Osteoblast (primary cell): ENCODE measurements at places on chromosomes 11 and 22. TPM values are rescaled to one million over a fixed set of nuclear protein-coding genes. Genes with fewer than 3 reads are reported as not detected.

DNA sequence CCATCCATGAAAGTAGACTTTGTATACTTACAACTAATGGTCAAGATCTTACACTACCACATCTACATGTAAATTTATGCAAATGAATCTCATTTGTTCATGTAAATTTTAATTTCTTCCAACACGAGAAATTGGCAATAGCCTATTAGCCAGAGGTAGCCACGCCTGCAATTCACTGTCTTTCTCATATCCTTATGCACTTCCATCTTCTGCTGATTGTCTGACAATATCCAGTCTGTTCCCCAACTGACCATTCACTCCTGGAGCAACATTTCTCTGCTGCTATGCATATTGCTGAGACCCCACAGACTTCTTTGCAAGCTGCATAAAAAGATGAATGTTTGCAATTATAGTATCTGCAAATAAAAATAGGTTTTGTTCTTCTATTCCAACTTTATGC lies 2.5 kb downstream of the NNMT start:
- no peak for DNase-seq

DNA sequence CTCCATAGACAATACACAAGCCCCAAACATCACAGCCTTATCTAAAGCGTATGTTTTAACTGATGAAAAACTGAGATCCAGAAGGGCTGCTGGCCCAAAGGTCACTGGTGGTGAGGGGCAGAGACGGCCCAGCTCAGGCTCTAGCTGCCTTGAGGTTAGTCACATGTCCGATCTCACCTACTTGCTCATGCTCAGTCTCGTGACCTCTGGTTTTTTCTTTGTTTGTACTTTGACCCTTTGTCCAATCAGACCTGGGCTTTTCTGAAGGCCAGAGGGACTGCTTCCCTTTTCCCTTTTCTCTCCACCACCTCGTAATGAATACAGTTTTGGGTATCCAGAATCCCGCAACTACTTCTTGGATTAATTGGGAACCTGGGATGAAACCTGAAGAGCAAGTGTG lies 28.6 kb downstream of the MMP20 start:
- DNase-seq, result no peak

DNA sequence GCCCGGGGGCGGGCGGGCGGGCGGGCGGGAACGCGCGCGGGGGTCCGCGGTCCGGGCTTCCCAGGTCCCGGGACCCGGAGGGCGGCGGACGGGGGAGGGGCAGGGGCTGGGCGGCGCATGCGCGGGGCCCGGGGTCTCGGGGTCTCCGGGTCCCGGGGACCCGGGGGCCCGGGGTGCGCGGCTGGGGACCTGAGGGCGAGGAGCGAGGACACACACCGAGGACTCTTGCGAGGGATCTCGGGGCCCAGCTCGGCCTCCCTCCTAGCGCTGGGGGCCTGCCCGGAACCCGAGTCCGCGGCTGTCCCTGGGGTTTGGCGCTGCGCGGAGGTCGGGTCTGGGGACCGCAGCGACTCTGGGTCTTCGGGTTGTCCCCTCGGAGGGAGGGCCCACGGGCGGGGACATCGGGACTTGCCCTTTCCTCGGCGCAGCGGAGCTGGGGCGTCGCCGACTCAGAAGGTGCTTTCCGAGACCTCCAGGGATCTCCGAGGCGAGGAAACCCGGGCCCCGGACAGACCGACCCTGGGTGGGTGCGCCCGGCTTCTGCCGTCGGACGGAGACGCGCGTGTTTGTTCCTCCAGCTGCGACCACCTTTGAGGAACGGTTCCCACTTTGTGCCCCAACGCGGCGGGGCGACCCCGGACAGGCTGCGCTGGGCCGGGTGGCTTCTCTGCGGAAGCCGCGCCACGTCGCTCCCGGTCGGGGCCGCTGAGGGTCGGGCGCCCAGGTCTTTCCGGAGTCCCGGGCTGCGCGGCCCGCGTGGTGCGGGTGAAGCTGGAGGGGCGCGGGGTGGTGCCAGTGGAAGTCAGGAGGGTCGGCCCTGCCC lies 540 bp downstream of the PPARA start:
- peak; percentile 96 for DNase-seq

- no peak for DNase-seq
Measured at GRCh38 chr11:20002312-20003216, 157.7 kb downstream of the DBX1 start.

DNA sequence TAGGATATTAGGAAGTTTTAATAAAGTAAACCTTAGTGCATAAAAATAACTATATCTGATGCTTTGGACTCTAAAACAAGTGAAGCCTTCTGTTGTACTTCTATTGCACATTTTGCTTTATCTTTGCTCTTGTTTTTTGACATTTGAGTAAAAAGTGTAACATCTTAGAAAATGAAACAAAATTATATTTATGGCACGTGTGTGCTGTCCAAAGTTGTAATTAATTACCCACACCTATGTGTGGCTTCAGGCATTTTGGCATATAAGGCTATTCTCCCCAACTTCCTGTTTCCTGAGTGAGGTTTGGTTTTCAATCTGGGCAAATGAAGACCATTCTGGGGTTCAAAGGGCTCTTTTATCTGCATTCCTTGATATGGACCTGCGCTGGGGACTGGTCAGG lies at the start of gene OOSP1:
Gene OOSP1, plus strand, starts transcription at position 301 of the 400 bp plus-strand sequence. Its CDS starts 23 bp downstream, at position 324.
- DNase-seq, result no peak

DNA sequence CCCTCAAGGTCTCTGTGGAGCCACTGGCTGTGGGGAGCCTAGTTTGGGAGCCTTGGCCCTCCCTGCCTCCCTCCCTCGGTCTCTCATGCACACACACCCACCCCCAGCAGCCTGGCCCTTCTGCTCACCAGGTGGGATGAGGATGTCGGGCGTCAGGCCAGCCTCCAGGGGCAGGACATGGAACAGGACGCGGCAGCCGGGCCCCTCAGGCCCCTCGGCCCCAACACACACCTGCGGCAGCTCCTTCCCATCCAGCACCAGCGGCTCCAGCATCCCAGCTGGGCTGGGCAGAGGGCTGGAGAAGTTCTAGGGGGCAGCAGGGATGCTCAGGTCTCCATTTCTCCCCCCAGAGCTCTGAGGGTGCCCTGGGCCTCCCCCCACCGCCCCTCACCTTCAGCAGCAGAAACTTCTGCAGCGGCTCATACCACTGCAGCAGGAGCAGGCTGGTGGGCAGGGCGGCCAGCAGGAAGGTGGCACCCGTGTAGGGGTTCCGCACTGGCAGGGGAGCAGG lies 11.2 kb downstream of the MAP4K2 start:
- DNase-seq, result no peak

DNA sequence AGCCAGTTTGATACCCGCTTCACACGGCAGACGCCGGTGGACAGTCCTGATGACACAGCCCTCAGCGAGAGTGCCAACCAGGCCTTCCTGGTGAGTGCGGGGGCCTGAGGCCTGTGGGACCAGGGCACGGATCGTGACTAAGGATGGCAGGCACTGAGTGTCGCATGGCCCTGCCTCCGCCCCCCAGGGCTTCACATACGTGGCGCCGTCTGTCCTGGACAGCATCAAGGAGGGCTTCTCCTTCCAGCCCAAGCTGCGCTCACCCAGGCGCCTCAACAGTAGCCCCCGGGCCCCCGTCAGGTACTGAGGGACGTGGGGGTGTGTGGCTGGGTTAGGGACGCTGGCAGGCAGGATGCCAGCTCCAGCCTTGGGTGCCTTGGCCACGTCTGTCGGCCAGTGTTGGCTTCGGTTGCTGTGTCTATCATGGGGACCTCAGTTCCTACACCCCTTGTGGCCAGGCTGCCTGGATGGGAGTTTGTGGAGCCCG lies 3.0 kb downstream of the PTPRCAP start:
- DNase-seq, result no peak

DNA sequence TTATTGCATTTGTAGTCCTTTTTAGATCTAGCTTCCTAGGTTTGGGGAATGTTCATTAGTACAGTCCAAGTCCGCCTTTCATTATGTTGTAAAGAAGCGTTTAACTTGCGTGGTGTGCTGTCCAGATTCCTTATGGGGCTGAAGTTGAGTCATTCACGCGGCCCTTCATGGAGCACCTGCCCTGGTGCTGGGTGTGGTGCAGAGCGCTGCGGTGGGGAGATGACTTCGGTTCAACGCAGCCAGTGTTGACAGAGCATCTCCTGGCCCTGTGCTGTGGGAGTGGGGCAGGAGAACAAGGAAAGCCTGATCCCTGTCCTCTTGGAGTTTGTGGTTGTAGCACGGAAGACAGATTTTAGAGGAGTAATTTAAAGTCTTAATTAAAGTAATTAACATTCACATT lies 152.0 kb downstream of the TBC1D22A start:
- no peak for DNase-seq

DNA sequence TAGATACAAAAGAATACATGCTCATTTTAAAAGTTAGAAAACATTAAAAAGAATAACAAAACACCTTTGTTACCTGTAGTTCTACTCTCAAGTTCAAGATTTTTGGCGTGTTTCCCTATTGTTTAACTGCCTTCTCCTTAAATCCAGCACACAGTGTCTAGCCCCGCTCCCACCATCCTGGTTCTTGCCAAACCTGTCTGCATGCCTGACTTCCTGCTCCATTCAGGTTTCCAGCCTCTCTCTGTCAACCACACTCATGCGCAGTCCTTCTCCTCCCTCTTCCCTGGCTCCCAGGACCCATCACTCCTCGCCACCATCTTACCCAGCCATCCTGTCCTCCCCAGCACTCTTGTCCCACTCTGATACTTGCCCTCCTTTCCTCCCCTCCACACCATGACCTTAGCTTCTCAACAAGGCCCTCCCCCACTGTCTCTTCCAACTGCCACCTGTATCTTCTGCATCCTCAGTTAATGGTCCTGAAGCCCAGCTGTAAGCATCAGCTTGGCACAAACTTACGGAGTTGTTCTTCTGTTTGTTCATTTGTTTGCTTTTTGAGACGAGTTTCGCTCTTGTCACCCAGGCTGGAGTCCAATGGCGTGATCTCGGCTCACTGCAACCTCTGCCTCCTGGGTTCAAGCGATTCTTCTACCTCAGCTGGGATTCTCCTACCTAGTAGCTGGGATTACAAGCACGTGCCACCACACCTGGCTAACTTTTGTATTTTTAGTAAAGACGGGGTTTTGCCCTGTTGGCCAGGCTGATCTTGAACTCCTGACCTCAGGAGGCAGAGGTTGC lies 7.5 kb upstream of the MYH9 start:
- peak; percentile 4 for DNase-seq

The CCDC157 gene
- total RNA-seq, result 2.9 TPM in 2 replicates

DNA sequence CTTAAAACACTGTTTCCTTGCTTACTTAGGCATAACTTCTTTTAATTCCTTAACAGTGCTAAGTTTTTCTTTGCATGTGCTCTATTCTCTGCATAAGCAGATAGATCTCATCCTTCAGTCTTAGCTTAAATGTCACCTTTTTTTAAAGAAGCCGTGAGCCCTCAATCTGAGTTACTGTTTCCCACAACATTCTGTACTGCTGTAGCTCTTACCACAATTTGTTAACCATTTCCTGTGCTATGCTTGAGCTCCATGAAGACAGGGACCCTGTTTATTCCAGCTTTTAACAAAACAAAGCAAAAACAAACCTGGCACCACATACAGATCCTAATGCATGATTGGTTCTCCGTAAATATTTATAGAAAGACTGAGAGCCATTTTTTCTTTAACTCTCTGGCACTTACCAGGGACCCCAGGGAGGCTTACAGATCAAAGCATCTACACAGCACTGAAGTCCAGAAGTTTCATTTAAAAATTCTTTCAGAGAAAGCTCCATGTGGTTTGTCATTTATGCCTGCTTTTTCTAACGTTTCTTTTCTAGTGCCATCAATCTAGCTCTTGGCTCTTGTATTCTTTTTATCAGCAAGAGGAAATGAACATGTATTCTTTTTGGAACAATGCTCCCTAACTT lies 74.9 kb downstream of the DYNC2H1 start:
- DNase-seq, result no peak

DNA sequence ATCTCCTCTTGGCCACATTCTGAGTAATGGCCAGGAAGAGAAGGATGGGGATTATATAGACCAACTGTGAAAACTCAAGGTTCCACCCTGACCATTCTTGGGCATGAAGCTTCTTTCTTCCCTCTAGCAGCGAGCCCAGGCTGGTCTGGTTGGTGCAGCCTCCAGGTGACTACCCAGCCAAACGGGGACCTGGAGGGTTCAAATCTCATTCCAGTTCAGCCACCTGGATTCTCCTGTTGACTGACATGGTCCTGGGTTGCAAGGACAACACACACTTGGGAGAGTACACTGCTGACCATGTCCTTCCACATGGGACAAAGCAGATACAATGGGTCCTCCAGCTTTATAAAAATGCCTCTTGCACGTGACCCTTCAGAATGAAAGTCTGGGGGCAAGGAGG lies 67.0 kb downstream of the SHANK2 start:
- no peak for DNase-seq

The OR52H1 gene
- total RNA-seq, result 0.29 and 0.36 TPM in 2 replicates

DNA sequence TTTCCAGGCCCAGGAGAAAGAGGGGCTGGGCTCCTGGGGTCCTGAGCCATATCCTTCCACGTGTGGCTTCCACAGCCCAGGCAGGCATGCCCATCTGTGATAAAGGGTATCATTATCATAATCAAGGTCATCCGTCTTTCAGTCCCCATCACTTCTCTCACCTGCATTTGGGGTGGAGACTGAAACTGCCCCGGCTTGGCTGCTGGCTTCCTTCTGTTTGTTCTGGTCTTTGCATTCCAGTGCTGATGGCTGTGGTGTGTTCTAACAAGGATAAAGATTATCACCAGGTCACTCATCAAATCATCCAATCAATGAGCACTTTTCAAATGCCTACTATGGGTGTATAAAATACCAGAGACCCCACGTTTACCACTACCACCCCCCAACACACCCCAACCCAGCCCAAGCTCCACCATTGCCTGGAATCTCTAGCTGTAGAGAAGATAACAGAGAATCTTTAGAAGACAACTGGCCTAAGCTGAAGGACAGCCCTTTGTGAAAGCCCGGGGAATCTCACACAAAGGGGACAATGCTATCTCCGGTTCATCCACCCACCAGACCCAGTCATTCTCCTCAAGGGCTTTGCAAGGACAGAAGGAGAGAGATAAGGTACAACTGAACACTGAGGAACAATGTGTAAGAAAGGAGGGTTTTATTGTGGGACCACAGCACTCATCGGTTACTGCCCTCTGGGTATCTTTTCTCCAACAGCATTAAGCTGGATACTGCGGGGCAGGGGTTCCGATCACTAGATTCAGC lies 54.9 kb downstream of the AHNAK start:
- DNase-seq, result no peak
